PC-9 (cell line): ENCODE measurements at places on chromosomes 12 and 14.

- H3K4me1 ChIP-seq, result peaks cover 45% of the 10 kb centered on the region
- peak overlapping the region; percentile 100 for H3K27ac ChIP-seq
- H3K4me3 ChIP-seq, result peak overlapping the region; percentile 100
- no peaks in the 10 kb centered on the region for H3K27me3 ChIP-seq
- H3K36me3 ChIP-seq, result peaks cover 19% of the 10 kb centered on the region
- peak; percentile 78 for DNase-seq
These were observed 717 bp downstream of the UBC start for GRCh38 chr12:124913474-124914391.

DNA sequence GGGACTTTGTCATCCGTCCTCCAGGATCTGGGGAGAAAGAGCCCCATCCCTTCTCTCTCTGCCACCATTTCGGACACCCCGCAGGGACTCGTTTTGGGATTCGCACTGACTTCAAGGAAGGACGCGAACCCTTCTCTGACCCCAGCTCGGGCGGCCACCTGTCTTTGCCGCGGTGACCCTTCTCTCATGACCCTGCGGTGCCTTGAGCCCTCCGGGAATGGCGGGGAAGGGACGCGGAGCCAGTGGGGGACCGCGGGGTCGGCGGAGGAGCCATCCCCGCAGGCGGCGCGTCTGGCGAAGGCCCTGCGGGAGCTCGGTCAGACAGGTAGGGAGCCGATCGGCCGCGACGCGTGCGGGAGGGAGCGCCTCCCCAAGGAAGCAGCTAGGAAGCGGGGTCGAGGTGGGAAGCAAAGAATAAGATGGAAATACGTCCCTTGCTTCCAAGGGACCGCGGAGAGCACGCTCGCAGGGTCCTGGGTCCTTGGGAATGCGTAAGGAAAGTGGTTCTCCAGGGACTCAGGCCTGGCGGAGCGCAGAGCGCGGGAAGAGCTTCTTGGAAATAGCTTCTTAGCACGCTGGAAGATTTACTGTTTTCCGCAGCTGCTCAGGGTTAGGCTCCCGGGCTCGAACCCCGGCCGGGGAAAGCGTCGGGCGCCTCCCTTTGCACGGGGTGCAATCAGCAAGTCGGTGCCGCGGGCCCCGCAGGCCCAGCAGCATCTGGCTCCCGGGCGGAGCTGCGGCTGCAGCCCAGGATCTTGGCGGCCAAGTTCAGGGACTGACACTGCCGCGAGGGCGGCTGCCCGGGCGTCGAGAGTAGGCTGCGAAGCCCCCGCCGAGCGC lies 457 bp downstream of the SOCS2 start:
- H3K4me1 ChIP-seq, result no peaks in the 10 kb centered on the region
- DNase-seq, result no peak
- H3K36me3 ChIP-seq, result no peaks in the 10 kb centered on the region
- H3K4me3 ChIP-seq, result no peak overlapping the region
- no peaks in the 10 kb centered on the region for H3K27me3 ChIP-seq

GRCh38 chr14:65880507-65880906 lies 468.0 kb downstream of the FUT8 start:
- H3K4me1 ChIP-seq, result peaks cover 14% of the 10 kb centered on the region; the same call in 1 of the 2 replicates
- H3K36me3 ChIP-seq, result no peaks in the 10 kb centered on the region
- H3K27me3 ChIP-seq, result no peaks in the 10 kb centered on the region

DNA sequence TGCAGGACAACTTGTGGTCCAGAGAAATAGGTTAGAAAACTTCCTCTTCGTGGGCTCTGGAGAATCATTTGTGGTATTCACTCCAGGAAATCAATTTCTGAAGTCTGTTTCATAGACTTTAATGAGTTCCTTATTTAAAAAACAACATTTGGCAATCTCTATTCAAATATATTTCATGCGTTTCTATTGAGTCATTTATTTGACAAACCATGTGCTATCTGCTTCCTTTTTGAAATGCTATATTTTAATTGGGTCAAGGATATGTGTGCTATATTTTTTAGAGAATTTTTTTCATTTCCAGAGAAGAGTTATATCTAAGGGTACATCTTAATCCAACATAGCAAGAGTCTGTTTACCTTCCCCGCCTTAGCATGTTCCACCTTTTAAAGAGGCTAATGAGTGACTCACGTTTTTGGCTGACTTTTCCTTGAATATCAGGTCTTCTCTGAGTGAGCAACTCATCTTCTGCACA lies 252.4 kb upstream of the EGLN3 start:
- H3K4me1 ChIP-seq, result peaks cover 5% of the 10 kb centered on the region; the same call in 1 of the 2 replicates
- H3K27ac ChIP-seq, result no peak overlapping the region
- H3K4me3 ChIP-seq, result no peak overlapping the region
- no peaks in the 10 kb centered on the region for H3K27me3 ChIP-seq

DNA sequence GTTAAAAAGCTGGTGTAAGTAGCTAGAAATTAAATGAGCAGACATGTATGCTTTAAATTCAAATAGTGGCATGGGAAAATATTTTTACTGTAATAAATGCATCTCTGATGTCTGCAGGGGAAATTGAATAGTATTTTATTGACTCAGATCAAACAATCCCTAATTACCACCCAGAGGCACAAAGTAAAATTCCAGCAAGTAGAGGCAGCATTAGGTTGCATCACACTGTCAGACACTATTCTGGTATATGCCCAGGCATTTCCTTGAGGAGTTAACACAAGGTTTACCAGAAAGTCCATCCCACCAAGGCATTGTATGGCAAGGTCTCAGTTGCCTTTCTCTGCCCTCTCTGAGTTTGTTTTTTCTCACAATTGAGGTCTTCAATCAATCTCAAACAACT lies 201.6 kb upstream of the KITLG start:
- H3K4me1 ChIP-seq, result peaks cover 12% of the 10 kb centered on the region; the same call in 1 of the 2 replicates
- peak; percentile 50 for DNase-seq
- H3K4me3 ChIP-seq, result no peak overlapping the region
- H3K36me3 ChIP-seq, result no peaks in the 10 kb centered on the region
- H3K27me3 ChIP-seq, result no peaks in the 10 kb centered on the region

DNA sequence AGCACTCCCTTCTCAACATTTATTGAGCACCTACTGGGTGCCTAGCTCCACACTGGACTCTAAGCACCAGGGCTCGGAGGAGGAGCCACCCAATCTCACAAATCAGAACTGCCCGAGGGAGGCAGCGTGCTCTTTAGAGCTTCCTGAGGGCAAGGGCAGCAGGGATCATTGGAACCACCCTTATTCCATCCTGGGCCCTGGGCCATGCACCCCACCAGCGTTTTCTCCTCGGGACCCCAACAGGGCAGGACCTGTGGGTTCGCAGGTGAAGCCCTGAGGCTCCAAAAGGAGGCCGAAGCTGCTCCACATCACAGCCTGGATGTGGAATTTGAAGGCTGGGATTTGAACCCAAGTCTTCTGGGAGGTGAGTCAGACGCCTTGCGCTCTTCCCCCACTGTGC lies 15.4 kb downstream of the TMEM119 start:
- no peak for DNase-seq
- no peak overlapping the region for H3K4me3 ChIP-seq
- no peaks in the 10 kb centered on the region for H3K36me3 ChIP-seq
- H3K4me1 ChIP-seq, result no peaks in the 10 kb centered on the region

DNA sequence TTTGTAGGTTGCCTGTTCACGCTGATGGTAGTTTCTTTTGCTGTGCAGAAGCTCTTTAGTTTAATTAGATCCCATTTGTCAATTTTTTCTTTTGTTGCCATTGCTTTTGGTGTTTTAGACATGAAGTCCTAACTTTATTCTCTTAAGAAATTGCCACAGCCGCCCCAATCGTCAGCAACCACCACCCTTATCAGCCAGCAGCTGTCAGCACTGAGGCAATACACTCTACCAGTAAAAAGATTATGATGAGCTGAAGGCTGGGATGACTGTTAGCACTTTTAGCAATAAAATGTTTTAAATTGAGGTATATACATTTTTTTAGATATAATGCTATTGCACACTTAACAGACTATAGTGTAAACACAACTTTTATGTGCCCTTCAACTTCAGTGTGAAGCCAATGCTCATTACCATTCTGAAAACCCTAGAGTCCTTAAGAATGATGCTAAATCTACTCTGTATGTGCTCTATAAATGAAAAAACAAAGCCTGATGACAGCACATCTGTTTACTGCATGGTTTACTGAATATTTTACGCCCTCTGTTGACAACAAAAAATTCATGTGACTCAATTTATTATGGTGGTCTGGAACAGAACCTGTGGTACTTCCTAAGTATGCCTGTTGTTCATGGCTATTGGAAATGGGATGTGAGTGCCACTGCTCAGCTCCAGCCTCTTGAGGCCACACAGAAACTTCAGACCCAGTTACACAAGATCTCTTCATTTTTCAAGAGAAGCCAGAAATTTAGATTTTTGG lies 197.4 kb downstream of the DUSP6 start:
- no peak for DNase-seq
- no peak overlapping the region for H3K27ac ChIP-seq
- H3K4me3 ChIP-seq, result no peak overlapping the region
- H3K36me3 ChIP-seq, result no peaks in the 10 kb centered on the region
